ENCODE measurements at places on chromosomes 1 and 21.
A peak's percentile ranks its signal among the peaks of the same experiment; 100 is the strongest.

- peaks cover 36% of the 10 kb centered on the region for H3K4me1 ChIP-seq
- no peak overlapping the region for H3K4me3 ChIP-seq
- no peaks in the 10 kb centered on the region for H3K36me3 ChIP-seq
- H3K27ac ChIP-seq = no peak overlapping the region
- no peaks in the 10 kb centered on the region for H3K27me3 ChIP-seq
Measured at GRCh38 chr1:39142401-39143060, 62.0 kb upstream of the MACF1 start.

DNA sequence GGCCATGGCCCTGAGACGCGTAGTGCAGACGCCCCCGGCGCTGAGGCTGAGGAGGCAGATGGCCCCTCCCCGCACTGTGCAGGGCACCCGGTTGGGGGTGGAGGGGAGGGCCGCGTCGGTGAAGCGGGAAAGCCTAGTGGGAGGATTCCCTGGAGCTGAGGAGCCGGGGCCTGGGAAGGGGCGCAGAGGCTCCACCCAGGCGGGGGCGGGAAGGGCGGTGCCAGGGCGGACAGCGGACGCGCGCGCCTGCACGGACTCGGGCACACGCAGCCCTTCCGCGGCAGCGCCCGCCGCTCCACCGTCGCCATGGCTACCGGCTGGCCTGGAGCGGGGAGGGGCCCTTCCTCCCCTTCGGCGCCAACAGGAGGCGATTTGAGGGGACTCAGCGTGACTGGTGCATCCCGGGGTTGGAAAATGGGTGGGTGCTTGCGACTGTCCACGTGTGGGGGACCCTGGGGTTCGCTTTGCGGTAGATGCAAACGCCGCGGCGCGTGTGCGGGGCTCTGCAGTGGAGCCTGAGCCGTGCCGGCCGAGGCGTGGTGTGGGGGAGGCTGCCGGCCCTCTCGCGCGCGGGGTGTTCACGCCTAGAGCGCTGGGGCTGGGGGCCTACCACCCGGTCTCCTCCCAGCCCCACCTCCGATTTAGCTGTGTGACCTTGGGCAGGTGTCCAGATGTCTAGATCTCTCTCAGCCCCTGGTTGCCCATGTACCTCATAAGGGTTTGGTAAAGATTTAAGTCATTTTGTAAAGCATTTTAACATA lies 35.1 kb downstream of the PTPRF start:
- H3K4me3 ChIP-seq = peak overlapping the region; percentile 69
- H3K4me1 ChIP-seq = peaks cover 3% of the 10 kb centered on the region
- peaks cover 4% of the 10 kb centered on the region for H3K27me3 ChIP-seq
- peak; percentile 61 for DNase-seq
- H3K36me3 ChIP-seq = no peaks in the 10 kb centered on the region

DNA sequence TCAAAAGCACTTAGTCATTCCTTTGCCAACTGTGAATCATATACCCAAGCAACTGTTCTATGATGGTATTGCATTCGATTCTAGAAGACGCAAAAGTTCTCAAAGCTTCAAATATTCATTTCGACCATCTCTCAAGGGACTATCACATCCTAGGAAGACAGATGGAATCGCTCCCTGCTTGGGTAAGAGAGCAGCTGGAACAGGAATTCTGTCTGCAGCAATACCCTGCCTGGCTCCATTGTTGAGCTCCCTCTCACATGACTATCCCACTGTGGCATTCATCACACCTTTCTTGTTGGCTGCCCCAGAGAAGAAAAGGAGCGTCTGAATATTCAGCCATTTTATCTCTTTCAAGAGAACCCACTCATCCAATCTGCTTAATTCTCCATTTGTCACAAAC lies 397.7 kb downstream of the NTNG1 start:
- no peak overlapping the region for H3K27ac ChIP-seq
- H3K4me1 ChIP-seq = no peaks in the 10 kb centered on the region
- DNase-seq = no peak
- H3K4me3 ChIP-seq = no peak overlapping the region

DNA sequence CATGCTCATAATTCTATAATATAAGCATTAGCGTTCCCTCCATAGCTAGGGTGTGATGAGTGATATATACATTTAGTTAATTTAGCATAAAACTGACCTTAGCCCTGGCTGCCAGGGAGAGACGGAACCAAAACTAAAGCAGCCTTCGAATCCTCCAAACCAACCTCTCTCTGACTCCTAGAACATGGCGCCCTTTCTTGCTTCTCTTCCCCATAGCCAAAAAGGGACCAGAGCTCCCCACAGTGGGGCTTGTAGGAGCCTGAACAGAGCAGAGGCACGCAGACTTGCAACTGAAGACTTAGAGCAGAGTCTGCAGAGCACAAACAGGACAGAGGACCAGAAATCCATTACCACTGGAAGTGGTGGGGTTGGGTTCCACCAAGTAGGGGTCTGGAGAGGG lies 17.7 kb downstream of the IRF2BP2 start:
- H3K27ac ChIP-seq = no peak overlapping the region
- DNase-seq = no peak
- H3K27me3 ChIP-seq = no peaks in the 10 kb centered on the region

- no peaks in the 10 kb centered on the region for H3K4me1 ChIP-seq
- H3K4me3 ChIP-seq = no peak overlapping the region
- H3K36me3 ChIP-seq = no peaks in the 10 kb centered on the region
- DNase-seq = no peak
Measured at GRCh38 chr1:247114351-247115140, 10.4 kb upstream of the ZNF669 start.

Data from psoas muscle (tissue), 8 donors.